ENCODE measurements at places on chromosomes 6 and 20.

DNA sequence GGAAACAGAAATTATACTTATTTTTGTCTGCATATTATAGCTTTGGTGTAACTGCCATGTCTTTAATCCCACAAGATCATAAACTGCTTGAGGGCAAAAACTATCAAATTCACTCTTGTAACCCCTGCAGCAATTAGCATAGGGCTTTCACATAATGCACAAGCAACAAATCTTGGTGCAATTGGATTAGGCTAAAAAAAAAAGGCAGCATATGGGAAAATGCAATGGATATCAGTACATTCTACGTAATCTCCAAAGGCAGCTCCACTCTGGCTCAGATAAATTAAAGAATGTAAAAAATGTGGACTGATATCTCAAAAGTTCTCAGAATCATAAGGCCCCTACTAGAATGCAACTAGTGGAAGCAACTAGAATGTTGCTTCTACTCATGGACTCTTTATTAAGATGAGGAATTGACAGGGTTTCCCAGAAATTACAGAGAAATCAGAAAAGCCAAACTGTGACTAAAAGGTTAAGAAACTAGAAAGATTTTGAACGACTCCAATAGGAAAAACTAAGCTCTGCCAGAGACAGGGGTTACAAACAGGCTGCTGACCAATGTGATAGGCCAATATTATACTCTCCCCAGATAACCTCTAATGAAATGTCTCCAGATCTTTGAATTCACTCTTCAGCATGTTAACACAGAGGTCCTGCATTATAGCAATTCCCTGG, 55.0 kb downstream of the FILIP1 start:
- no peak for DNase-seq

DNA sequence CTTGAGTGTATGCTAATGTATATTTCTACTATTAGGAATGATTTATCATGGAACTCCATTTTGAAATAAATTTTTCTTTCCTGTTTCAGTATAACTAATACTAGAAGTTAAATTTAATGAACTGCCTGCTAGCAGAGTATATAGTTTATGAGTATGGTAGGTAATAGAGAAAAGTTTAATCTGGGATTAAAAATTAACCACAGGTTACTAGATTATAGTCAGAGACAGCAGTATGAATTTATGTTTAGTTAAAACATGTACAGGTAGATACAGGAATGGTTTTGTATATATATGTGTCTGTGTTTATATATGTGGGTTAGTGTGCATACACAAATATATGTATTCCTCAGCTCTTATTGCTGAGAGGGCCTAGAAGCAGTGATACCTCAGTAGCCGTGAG, 32.3 kb downstream of the CD2AP start:
- no peak for DNase-seq

GRCh38 chr6:75450903-75451302, 42.7 kb downstream of the FILIP1 start:
- no peak for DNase-seq

DNA sequence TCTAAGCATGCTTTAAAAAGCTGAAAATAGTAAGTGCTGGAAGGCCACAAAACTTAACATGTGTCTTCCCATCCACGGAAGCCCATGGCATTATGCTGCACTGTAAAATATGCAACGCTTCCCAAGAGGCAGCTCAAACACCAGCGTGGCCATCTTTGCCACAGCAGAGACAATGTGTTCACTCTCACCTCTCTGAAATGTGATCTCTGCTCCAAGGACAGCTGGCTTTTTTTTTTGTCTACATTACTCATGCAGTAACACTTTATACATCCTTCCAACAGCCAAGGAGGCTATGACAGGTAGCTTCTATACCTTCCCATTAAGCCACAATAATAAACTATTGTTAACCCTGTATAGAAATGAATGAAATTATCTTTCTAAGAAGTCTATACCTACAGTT, 49.2 kb downstream of the BLOC1S5 start:
- no peak for DNase-seq

- DNase-seq, result no peak
These were observed 3.2 kb upstream of the RFPL4B start for GRCh38 chr6:112343977-112344376.

GRCh38 chr6:32189069-32189741, 797 bp downstream of the PBX2 start:
- no peak for DNase-seq

GRCh38 chr20:49812507-49813304, at the start of gene SLC9A8:
TSS of gene SLC9A8 (plus strand) at chr20:49812828. CDS start at chr20:49812923, 95 bp downstream.
- peak; percentile 95 for DNase-seq

GRCh38 chr6:55578537-55579363, at the start of gene HMGCLL1:
TSS of gene HMGCLL1 (minus strand) at chr6:55579192. CDS start at chr6:55579055, 137 bp downstream.
- DNase-seq, result peak; percentile 84

DNA sequence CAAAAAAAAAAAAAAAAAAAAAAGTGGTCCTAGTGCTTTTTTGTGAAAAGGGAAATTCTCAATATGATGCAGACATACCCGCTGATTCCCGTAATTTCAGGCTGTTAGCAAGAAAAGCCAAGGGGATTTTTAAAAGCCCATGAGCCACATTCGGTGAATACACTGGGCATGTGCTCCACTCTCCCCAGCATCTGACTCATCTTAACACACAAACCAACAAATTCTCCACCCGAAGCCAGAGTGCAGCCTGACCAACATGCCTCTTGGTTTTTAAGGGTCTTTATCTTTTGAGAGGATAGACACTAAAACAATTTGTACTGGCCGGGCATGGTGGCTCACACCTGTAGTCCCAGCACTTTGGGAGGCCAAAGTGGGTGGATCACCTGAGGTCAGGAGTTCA, 45.5 kb upstream of the CD83 start:
- DNase-seq, result no peak

- no peak for DNase-seq
These were observed 108.1 kb downstream of the RNF144B start for GRCh38 chr6:18495236-18495635.

GRCh38 chr6:14059791-14060436, 57.7 kb upstream of the CD83 start:
- peak; percentile 67 for DNase-seq

- peak; percentile 80 for DNase-seq
These were observed 3.8 kb upstream of the ENTPD6 start for GRCh38 chr20:25191689-25192088.

- no peak for DNase-seq
These were observed 4.0 kb downstream of the SLC52A3 start for GRCh38 chr20:764255-764654.

GRCh38 chr20:44732327-44732726, 13.3 kb upstream of the KCNK15 start:
- no peak for DNase-seq

DNA sequence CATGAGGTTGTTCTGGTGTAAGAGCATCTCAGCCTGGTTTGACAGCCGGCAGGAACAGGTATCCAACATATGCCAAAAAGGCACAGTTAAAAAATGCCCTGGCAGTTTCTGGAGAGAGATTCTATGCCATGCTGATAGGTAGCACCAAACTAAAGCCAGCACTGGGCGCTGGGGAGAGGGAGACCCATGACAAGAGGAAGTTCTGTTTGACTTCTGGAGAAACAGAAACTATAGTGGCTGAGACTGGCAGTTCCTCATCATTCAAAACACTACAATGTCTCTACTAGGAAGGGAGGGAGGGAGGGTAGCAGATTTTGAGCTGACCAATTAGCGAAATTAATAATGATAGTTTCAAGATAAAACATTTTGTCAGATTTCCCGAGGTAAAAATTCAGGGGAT, 174.1 kb downstream of the ADAT2 start:
- DNase-seq, result no peak

DNA sequence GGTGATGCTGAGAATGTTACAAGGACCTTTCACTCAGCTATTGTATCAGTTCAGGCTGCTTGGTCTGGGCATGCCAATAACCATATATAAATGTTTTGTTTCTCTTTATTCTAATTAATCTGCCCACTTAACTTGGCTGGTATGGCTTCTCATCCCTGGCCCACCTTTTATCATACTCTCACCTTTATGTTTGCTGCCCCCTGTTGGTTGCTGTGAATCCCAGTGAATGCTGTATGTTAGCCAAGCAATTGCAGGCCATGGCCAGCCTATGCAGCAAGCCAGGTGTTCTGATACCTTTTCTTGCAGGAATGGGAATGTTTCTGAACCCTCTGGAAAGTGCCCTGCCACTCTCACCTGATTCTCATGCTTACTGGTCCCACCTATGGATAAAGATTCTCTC, 54.6 kb downstream of the PCSK2 start:
- DNase-seq, result peak; percentile 59

DNA sequence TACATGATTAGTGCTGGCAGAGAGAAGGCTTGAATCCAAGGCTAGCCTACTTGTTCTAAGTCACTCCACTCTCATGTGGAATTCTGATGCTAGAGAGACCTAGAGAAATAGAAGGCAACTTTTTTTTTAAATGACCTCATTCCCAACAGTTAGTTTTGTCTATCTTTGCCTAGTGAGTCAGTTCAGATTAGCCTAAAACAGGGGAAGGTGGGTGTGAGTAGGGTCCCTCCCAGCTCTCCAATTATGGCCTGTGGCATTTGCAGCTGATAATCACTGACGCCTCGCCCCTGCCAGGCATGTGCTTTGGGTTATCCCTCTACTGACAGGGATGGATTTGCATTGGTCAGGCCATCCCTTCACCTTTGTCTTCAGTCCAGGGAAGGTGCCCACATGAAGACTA, 13.6 kb downstream of the TXLNB start:
- DNase-seq, result no peak

- DNase-seq, result no peak
These were observed 16.0 kb upstream of the TAAR1 start for GRCh38 chr6:132675002-132675401.
